ENCODE measurements at places on chromosomes 3 and 15.
A peak's percentile ranks its signal among the peaks of the same experiment; 100 is the strongest.

DNA sequence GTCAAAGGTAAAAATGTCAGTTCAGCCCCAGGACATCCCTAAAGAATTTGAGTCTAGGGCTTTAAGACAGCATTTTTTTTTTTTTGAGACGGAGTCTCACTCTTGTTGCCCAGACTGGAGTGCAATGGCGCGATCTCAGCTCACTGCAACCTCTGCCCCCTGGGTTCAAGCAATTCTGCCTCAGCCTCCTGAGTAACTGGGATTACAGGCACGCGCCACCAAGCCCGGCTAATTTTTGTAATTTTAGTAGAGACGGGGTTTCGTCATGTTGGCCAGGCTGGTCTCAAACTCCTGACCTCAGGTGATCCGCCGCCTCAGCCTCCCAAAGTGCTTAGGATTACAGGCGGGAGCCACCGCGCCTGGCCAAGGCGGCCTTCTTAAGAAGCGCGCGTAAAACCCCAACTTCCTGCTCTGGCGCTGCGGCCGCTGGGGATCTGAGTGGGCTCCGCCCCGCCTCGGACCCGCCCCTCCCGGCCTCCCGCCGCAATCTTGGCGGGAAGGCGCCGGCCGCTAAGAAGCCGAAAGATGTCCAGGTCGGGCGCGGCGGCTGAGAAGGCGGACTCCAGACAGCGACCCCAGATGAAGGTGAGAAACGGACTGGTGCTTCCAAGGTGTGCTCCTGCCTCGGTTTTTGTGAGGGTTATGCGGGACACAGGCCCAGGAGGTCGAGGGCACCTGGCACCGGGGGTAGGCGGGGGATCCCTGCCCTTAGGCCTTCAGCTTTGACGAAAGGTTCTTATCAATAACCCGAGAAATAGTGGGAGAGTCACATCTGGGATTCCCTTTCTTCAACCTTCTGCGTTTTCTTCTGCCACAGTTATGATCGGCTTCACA lies at the start of gene WDR76:
WDR76 (plus strand) TSS at position 495 of the 834 bp plus-strand sequence; CDS start at position 526, 31 bp downstream.
- peak; percentile 9 for DNase-seq

- DNase-seq, result no peak
Observed at GRCh38 chr15:35126236-35126635, 41.1 kb upstream of the NANOGP8 start.

DNA sequence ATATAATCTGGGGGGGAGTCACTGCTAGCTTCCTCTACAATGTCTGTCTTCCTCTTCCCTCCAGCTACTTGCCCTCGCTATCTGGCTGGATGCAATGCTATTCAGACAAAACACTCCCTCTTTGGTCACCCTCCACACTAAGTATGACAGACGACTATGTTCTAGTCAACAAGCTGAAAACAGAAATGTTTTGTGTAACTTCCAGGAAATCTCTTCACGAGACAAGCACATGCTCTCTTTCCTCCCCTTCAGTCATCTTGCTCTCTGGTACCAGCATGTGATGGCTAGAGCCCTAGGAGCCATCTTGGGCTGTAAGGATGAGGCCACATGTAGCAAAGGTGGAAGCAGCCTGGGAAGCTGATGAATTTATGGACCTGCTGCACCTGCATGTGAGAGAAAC lies 151.3 kb downstream of the ARRDC4 start:
- DNase-seq, result no peak

DNA sequence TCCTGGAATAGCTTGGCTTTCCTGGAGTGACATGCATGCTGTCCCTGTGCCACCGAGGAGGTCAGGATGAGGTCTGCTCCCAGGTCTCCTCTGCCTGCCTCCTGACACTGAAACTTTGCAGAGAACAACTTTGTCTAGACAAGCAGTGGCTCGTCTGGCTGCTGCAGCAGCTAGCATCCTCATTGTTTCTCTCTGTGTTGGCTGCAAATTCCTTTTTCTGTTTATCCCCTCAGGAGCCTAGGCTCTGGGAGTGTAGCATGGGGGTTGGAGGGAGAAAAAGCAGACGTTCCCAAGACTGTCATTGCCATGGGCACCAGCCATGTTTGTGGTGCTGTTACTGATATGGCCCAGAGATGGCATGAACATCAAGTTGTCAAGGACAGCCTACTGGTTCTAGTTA lies 208.7 kb upstream of the LRIG1 start:
- DNase-seq, result no peak

- DNase-seq, result no peak
Observed at GRCh38 chr3:27342267-27342666, 26.9 kb downstream of the NEK10 start.

- no peak for DNase-seq
Observed at GRCh38 chr3:71850654-71851053, 65.7 kb upstream of the PROK2 start.

DNA sequence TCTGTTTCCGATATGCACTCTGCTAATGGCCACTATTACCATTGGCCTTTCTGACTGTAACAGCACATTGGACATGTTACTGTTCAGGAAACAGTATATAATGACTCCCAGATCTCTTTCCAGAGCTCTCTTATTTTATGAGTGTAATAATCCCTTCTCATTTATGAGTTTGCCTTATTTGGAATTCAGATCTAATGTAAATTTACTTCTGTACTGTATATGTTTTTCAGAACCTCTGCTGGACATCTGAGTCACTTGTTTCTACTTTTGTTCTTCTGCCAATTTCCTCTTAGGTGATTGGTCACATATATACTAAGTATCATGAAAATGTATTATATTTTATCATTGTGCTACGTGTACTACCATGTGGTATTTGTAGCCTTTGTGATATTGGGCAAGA lies 30.5 kb downstream of the RSRC1 start:
- no peak for DNase-seq

GRCh38 chr15:66023311-66023972 lies 154.2 kb downstream of the RAB11A start:
- DNase-seq, result peak; percentile 67

- no peak for DNase-seq
Observed at GRCh38 chr3:74789111-74789510, 174.7 kb upstream of the CNTN3 start.

DNA sequence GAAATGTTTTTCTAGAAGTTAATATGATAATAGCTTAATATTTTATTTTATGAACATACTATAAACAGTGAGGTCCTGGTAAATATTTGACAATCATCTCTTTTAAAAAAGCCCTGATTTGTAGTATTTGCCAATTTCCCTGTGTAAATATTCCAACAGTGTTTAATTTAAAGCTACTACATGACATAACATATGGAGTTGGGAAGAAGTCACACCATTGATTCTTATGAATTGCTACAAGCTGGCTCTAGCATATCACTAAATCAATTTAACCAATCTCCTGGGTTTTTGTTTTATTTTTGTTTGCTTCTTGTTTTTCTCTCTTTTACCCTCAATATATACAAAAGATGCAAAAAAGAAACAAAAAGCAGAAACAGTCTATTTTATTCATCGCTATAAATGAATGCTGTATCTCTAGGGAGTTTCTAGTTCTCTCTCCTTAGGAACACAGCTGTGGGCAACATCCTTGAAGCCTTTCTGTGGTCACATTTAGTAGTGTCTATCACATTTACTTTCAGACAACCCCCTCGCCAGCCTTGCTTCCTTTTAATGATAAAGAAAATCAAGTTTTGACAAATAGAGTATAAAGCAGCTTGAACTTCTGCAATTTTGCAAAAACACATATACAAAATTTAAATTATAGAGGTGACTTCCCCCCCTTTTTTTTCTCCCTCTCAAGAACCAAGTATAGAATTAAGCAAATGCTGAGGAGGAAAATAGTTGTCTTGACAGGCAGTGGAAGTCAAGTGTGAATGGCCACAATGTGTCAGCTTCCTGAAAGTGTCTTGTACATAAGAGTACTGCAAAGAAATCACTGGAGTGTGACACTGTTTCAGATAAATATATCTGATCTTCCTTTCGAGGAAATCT lies 21.4 kb downstream of the CCR1 start:
- DNase-seq, result no peak

DNA sequence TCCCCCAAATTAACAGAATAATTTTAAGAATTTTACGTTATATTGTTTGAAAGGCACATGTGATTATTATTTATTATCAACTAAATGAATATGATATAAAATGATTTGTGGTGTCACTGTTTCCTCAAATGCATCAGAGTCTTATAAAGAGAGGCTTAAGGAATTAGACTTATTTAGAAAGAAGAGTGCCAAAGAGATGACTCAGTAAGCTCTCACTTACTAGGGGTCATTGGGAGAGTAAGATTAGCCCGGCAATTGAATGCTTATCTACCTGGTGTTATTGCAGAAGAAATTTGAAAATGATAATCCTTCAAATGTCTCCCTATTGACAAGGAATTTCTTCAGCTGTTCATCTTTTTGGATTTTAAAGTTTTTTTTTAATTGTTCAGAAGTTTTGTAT lies 408.7 kb downstream of the OXSM start:
- DNase-seq, result no peak

- no peak for DNase-seq
Observed at GRCh38 chr3:851098-851790, 241.6 kb upstream of the CNTN6 start.

- DNase-seq, result no peak
Observed at GRCh38 chr3:42613462-42613861, 13.0 kb downstream of the NKTR start.

DNA sequence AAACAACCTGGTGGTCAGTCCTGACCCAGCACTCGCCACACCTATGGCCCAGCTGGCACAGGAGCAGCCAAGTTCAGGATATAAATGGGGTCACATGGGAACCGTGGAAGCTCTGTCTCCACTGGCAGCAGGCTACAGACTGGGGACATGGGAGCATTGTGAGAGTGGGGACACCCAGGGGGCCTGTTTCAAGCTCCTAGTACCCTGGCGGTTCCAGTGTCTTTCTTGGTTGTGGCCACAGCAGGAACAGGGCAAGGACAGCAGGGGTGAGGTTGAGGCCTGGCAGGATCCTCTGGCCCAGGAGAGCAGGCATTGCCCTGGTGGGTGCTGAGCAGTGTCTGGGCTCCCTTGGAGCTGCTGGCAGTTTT lies 1.9 kb downstream of the CSK start:
- DNase-seq, result no peak

DNA sequence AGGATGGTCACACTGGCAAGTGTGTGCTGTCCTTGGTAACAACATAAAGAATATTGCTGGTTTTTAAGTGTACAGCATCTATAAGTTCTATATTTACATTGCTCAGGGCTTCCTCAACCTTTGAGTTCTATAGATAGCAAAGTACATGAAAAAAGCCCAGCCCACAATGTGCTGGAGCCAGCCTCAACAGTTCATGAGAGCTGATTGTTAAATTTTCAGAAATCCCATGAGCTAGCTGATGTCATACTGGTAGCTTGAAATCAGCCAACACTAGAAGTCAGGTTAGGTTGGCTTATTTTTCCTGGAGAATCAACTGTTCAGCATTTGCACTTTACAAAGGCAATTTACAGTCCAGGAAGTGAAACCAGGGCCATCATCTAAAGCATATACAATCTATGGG lies 102.8 kb downstream of the STRIT1 start:
- no peak for DNase-seq

GRCh38 chr3:60448696-60449095 lies 802.6 kb downstream of the FHIT start:
- no peak for DNase-seq

- DNase-seq, result no peak
Observed at GRCh38 chr3:22318325-22318724, 567.3 kb upstream of the ZNF385D start.

DNA sequence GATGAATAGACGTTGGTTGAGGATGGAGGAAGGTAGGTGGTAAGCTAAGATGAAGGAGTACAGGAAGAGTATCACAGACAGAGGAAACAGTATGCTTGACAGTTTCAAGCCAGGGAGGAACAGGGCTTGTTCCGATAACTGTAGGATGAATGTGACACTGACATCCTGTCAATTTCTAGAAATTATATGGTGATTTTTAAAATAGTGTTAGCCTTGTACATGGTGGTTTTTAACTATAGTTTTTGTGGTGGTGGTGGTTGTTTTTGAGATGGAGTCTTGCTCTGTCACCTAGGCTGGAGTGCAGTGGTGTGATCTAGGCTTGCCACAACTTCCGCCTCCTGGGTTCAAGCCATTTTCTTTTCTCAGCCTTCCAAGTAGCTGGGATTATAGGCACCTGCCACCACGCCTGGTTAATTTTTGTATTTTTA lies 92.8 kb downstream of the FNDC3B start:
- DNase-seq, result no peak
